ENCODE measurements at places on chromosomes 13 and 19.
A peak's percentile ranks its signal among the peaks of the same experiment; 100 is the strongest.

- DNase-seq: peak; percentile 73
These were observed 26.2 kb downstream of the OPA3 start for GRCh38 chr19:45558399-45558878.

DNA sequence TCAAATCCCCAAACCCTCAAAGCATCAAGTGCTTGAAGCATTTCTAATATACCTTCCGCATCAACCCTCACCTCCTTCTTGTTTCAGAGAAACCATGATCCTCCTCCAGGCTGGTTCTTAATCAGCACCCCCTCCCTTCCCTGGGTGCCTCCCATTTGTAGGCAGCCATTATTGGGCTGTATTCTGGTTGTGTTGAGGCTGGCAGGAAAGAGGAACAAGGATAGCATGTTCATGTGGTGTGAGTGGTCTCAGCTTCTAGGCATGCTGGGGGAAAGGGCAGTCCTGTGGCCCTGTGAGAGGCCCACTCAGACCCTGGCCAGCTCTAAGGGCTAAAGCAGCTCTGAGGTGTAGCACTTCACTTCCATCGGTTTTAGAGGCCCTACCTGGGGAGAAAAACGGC is 18.9 kb upstream of the TRIM13 start:
- DNase-seq: no peak

GRCh38 chr19:34259367-34260095 is 5.2 kb downstream of the GARRE1 start:
- DNase-seq: no peak

DNA sequence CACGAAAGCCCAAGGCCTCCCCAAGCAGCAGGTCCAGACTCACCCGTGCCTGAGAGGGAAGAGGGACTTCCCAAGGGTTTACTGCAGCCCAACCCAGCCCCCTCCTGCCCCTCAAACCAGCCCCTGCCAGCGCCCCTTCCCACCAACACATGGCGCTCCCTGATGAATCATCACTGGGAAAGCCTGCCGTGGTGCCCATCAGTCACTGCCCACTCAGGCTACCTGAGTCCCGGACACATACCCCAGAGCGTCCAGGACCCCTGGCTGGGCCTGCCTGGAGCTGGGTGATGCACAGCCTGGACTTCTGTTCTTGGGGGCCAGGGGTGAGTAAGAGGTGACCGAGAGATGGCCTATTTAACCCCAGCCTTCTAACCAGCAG is 60.6 kb downstream of the MLLT1 start:
- no peak for DNase-seq

DNA sequence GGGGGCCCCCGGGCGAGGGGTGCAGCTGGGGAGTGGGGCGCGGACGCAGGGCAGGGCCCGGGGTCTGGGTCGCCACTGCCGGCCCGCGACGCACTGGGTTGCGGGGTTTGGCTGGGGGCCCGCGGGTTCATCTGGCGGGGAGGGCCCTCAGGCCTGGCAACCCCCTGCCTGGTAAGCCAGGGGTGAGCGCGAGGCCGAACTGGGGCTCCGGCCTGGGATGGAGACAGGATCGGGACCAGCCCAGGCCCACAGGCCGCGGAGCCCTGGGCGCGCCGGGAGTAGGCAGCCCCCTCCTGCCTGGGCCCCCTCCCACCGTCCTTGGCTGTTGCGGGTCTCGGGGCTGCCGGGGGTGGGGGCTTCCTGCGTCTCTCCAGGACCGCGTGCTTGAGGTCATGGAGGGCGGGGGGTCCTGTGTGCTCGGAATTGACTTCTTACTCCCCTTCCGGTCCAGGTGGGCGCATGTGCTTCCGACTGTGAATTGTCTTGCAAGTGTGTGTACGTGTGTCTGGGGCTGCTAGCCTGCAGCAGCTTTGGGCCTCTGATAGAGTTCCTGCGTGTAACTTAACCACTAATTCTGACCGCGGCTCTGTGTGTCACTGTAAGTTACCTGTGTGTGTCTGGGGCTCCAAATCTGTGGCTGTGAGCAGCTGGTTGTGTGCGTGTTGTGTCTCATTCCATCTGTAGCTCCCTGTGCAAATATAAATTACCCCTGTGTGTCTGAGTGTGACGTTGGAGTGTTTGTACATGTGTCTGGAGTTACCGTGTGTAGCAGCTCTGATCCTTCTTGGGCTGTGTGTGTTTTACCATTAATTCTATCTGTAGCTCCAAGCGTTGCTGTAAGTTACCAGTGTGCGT is 751 bp downstream of the GRAMD1A start:
- peak; percentile 73 for DNase-seq

DNA sequence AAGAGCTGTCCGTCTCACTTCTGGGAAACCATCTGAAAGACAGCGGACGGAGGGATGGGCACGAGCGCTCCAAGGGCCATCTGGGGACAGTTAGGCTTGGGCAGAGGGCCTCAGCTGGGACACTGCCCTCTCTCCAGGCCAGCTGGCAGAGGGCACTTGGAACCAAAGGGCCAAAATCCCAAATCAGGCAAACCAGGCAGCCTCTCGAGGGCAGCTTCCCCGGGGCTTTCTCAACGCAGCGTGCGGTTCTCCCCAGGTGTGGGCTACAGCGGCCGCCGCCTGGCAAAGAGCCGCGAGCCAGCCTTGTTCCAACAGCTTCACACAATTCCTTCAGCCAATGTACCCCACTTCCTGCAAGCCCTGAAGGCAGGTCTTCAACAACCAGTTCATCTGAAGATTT is 5.0 kb downstream of the MLLT1 start:
- no peak for DNase-seq

DNA sequence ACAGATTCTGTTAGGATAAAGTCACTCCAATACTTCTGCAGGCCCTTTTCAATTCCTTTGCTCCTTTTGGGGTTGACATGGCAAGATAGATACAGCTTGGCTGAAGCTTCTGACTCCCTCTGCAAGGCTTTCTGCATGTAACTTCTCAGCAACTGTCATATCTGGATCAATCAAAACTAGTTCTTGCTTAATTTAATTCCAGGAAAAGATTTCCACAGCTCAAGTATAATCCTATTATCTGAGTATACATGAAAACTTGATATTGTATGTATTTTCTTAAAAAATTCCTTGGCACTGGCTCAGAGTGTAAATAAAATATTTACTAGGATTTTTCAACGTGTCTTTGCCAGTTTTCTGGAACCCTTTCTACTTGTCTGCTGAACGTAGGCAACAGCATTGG is 109.6 kb downstream of the STARD13 start:
- DNase-seq: no peak

GRCh38 chr13:110113284-110113764 is 193.6 kb downstream of the COL4A1 start:
- no peak for DNase-seq

GRCh38 chr13:21342699-21343442 is 116.2 kb downstream of the ZDHHC20 start:
- DNase-seq: no peak

DNA sequence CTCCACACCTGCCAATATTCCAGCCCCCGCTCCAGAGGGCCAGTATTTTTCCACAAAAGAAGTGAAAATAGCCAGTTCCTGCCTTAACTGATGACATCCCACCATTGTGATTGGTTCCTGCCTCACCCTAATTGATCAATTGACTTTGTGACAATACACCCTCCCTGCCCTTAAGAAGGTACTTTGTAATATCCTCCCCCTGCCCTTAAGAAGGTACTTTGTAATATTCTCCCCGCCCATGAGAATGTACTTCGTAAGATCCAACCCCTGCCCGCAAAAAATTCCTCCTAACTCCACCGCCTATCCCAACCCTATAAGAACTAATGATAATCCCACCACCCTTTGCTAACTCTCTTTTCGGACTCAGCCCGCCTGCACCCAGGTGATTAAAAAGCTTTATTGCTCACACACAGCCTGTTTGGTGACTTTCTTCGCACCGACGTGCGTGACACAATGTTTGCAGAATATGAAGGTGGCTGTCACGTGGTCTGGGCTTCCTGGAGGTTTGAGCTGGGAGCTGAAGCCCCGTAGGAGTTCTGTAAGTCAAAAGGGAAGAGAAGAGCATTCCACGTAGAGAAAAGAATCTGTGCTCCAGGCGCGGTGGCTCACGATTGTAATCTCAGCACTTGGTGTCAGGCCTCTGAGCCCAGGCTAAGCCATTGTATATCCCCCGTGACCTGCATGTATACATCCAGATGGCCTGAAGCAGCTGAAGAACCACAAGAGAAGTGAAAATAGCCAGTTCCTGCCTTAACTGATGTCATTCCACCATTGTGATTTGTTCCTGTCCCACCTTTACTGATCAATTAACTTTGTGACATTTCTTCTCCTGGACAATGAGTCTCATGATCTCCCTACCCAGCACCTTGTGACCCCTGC is 6.2 kb upstream of the FUT3 start:
- no peak for DNase-seq

- no peak for DNase-seq
These were observed 497.5 kb upstream of the PCDH20 start for GRCh38 chr13:61913183-61913582.

DNA sequence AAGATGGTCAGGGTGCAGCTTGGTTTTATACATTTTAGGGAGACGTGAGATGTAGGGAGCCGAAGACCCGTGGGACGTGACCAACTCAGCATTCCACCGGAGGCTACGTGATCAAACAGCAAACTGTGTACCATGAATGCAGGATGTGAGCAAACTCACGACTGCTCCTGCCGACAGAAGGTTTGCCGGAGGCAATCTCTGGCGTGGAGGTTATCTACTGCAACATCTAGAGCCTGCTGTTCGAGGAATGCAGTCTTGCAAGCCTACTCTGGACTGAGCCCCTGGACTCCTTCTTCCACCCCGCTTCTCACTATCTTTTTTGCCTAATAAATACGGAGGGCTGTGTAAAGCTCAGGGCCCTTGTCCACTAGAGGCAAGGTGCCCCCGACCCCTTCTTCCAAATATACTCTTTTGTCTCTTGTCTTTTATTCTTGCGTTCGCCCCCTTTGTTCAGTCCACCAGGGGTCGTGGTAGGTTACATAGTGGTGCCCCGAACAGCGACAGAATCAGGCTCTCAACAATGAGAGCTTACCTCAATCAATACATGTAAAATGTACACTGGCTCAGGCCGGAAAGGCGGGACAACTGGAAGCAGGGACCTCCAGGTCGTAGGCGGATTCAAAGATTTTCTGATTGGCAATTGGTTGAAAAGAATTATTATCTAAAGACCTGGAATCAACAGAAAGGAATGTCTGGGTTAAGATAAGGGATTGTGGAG is 8.9 kb upstream of the OR1I1 start:
- DNase-seq: no peak

DNA sequence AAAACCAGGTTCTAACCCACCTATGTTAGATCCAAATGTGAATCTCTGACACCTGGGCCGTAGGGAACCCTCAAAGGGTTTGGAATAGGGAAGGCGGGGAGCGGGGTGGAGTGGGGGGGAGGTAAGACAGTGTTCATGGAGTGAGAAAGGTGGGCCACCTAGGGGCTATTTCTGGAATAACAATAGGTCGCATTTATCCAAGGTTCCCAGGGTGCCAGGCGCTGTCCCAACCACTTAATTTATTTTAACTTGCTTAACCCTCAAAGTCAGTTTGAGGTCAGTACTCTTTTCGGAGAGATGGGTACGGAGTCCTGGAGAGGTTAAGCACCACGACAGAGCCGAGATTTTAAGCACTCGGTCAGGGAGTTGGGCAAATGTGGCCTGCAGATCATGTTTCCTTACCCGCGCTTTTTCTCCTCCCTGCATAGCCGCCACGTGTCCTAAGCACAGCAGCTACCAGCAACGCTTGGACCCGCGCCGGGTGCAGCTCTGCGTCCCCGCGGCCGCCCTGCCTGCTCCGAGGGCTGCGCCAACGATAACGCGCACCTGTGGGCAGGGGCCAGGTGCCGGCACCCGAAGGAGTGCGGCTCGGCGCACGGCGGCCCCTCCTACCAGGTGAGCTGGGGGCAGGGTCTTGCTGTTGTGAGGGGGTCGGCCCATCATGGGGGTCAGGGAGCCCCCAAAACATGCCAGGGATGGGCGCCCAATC is 25.0 kb upstream of the FXYD3 start:
- peak; percentile 62 for DNase-seq

- no peak for DNase-seq
These were observed 36.9 kb upstream of the ZNF507 start for GRCh38 chr19:32308431-32309077.

GRCh38 chr13:23466144-23467002 is 32.9 kb upstream of the SACS start:
- DNase-seq: peak; percentile 71

DNA sequence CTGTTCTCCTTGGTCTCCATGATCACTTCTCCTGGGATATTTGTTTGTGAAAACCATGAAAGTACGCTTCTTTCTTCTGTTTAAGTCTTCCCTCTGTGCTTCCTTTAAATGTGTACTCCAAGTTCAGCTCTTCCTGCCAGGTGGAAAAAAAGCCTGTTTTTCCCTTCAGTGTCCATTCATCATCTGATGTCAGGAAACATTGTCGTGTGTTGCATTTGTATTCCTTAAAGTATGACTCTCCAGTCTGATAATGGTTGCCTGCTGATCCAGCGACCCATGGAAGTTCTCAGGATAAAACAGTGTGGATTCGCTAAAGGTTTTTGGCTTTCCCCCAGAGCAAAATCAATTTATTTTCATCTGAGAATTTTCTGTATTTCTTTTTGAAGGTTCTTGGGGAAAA is 22.3 kb downstream of the SACS start:
- no peak for DNase-seq

- peak; percentile 8 for DNase-seq
These were observed 13.9 kb upstream of the FBXO27 start for GRCh38 chr19:39046037-39046821.

- DNase-seq: no peak
These were observed 3.3 kb downstream of the ICAM5 start for GRCh38 chr19:10292789-10293636.
